ENCODE measurements at places on chromosomes 2 and 18.

- no peak for DNase-seq
Observed at GRCh38 chr2:223772363-223772762, 65.0 kb downstream of the AP1S3 start.

GRCh38 chr2:122780251-122780650, 1024.8 kb downstream of the TSN start:
- DNase-seq, result no peak

DNA sequence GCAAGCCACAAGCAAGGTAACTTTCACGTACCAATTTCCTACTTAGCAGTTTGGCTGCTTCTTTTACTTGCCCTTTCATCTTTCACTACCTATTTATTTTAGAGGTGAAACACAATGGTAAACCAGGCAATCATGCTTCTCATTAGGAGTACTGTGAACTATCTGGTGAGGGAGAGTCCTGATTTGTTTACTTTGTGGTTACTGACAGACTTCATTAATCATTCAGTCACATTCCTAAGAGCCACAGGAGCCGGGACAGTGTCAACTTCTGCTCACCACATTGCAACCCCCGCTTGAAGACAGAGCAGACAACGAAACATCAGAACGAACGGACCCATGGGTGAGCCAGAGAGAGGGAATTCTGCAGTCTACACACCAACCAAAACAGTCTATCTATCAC, 28.8 kb downstream of the TUBB6 start:
- no peak for DNase-seq

GRCh38 chr2:88854528-88854927, 163.1 kb downstream of the RPIA start:
- no peak for DNase-seq

DNA sequence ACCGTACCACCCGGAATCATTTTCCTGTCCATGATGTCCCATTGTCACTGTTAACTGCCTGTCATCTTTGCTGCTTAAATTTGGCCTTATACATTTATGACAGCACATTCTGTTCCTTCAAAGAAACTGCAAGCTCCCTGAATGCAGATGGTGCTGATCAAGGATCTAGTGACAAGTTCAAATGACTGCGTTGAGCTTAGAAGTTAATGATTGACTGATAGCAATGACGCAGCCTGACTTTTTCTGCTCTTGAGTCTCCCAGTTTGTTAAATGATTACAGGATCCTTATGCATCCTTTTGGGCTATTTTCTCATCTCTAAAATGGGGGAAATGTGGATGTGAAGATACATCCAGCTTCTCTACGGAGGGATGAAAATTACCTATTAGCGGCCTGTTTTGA, 159.0 kb downstream of the DCC start:
- DNase-seq, result no peak
